Large intestine (tissue), 12 donors: ENCODE measurements at places on chromosomes 5 and 9. TPM values are rescaled to one million over a fixed set of nuclear protein-coding genes. Genes with fewer than 3 reads are reported as not detected.

GRCh38 chr5:139658501-139658927, 10.4 kb downstream of the CXXC5 start:
- H3K27ac ChIP-seq: peak overlapping the region; percentile 83
- DNase-seq: no peak
- peaks cover 13% of the 10 kb centered on the region for H3K36me3 ChIP-seq
- no peaks in the 10 kb centered on the region for H3K27me3 ChIP-seq
- no peak overlapping the region for H3K4me3 ChIP-seq
- H3K4me1 ChIP-seq: peaks cover 83% of the 10 kb centered on the region

DNA sequence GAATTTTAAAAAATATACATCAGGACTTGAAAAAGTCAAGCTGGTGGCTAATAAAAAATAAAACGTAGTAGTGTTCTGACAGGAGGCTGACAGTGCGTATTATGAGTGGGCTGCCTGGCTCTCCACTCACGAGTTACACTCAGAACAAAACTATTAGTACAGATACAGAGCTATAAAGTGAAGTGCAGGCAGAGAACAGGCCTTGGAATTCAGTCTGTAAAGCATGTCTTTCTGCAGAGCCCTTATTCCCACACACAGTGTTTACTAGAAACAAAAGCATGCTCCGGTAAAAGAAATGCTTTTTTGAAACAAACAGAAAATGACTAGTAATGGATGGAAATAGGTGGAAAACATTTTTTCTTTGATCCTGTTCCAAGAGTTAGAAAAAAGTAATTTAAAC, 334.7 kb downstream of the DIRAS2 start:
- DNase-seq: no peak
- no peaks in the 10 kb centered on the region for H3K27me3 ChIP-seq

DNA sequence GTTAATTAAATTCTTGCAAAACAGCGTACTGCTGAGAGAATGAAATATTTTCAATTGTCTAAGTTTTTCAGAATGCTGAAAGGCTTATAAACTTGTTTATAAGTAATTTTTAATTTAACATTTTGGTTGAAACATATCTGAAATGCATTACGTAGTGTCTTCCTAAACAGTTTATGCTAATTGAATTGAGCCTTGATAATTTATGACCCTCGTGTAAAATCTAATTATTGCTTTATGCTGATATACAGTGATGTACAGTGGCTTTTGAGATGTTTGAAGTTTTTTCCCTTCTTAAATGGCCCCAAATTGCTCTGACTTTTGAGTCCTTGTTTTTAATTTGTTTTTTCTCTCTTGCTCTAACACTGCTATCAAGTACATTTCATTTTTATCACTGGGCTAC, 262.7 kb downstream of the FBXL7 start:
- no peak overlapping the region for H3K4me3 ChIP-seq
- no peaks in the 10 kb centered on the region for H3K4me1 ChIP-seq
- no peaks in the 10 kb centered on the region for H3K36me3 ChIP-seq
- no peak overlapping the region for H3K27ac ChIP-seq
- H3K27me3 ChIP-seq: no peaks in the 10 kb centered on the region

The PCDHGB2 gene
- polyA plus RNA-seq: 1.0 TPM

- H3K4me3 ChIP-seq: no peak overlapping the region
- DNase-seq: no peak
- no peaks in the 10 kb centered on the region for H3K27me3 ChIP-seq
Measured at GRCh38 chr5:152641970-152642805, 237.1 kb upstream of the NMUR2 start.

DNA sequence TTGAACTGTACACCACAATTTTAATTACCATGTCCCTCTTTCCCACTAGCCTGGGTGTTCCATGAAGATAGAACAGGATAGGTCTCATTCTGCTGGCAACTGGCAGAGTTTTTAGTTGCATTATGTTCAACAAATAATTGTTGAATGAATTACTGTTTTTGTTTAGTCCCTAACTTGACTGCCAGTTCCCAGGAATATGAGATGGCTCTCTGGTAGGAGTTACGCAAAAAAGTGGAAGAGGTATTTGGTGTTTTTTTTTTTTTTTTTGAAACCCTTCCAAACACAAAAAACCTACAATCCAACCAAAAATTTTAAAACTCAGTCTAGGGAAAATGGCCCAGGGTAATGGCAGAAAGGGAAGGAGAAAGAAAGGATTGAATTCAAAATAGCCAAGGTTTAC, 153.6 kb downstream of the GNAQ start:
- no peaks in the 10 kb centered on the region for H3K27me3 ChIP-seq
- no peak for DNase-seq
- H3K4me1 ChIP-seq: peaks cover 29% of the 10 kb centered on the region
- no peaks in the 10 kb centered on the region for H3K36me3 ChIP-seq

- no peak overlapping the region for H3K27ac ChIP-seq
- no peaks in the 10 kb centered on the region for H3K27me3 ChIP-seq
- no peaks in the 10 kb centered on the region for H3K36me3 ChIP-seq
- H3K4me1 ChIP-seq: no peaks in the 10 kb centered on the region
- DNase-seq: no peak
- no peak overlapping the region for H3K4me3 ChIP-seq
Measured at GRCh38 chr5:104045987-104046386, 483.4 kb upstream of the NUDT12 start.

The NR5A1 gene
- polyA plus RNA-seq: 0.09 TPM

GRCh38 chr5:80191991-80192398, 63.9 kb downstream of the SERINC5 start:
- peaks cover 19% of the 10 kb centered on the region for H3K4me1 ChIP-seq
- no peaks in the 10 kb centered on the region for H3K27me3 ChIP-seq
- DNase-seq: no peak
- H3K4me3 ChIP-seq: no peak overlapping the region

DNA sequence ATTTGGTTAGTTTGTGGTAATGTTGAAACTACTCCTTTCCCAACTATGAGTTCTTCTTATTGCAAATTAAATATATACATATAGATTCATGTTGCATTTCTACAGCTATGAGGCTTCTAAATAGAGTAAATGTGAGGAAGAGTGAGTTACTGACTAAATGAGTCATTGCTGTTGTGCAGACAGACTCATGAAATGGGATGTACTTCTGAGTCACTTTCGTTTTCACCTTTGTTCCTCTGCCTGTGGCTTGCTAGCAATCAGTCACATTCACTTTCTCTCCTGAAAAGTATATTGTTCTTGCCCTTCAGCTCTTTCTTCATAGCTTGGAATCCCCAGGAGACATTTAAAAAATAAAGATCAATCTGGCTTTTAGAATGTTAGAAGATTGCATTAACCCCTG, 295.5 kb upstream of the SMC2 start:
- no peaks in the 10 kb centered on the region for H3K27me3 ChIP-seq
- no peak overlapping the region for H3K27ac ChIP-seq
- DNase-seq: no peak

The MACROH2A1 gene
- 312 TPM for polyA plus RNA-seq
